Activated T-cell treated with anti-CD3 and anti-CD28 coated beads, Interleukin-2, amount 50 U/mL, for 72 hours (primary cell): ENCODE measurements at places on chromosomes 13 and 19. TPM values are rescaled to one million over a fixed set of nuclear protein-coding genes. Genes with fewer than 3 reads are reported as not detected.

The DDX39A gene
- 236 TPM for total RNA-seq

The SLC1A6 gene
- total RNA-seq, result not detected

The APOC1 gene
- total RNA-seq, result not detected

The ZNF681 gene
- 4.7 TPM for total RNA-seq

The KIR2DL4 gene
- total RNA-seq, result 0.63 TPM

The ZNF69 gene
- total RNA-seq, result 2.6 TPM

The MADCAM1 gene
- 0.31 TPM for total RNA-seq

The TLE2 gene
- 16.5 TPM for total RNA-seq

DNA sequence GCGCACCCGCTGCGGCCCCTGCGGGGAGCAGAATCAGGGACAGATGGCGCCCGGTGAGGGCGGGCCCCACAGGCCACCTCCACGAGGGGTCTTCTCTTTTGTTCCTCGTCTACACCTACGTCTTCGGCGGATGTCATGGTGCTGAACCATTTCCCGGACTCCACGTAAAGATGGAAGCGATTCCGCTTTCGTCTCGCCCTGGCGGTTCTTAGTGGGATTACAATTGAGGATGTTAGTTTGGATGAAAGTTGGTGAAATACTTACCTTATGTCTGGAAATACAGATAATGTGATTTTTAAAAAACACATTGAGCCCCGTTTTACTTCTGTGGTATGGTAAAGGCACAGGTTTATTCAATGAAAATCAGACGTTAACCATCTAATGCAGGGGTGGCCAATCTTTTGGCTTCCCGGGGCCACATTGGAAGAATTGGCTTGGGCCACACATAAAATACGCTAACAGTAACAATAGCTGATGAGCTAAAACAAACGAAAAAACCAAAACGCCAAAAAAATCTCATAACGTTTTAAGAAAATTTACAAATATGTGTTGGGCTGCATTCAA lies 1.4 kb upstream of the ZMYM5 start:
- no peaks in the 10 kb centered on the region for H3K27me3 ChIP-seq
- DNase-seq, result peak; percentile 75
- peak overlapping the region; percentile 92 for H3K4me3 ChIP-seq
- H3K36me3 ChIP-seq, result peaks cover 4% of the 10 kb centered on the region
- peak overlapping the region; percentile 86 for H3K27ac ChIP-seq
- H3K4me1 ChIP-seq, result peaks cover 28% of the 10 kb centered on the region

- no peaks in the 10 kb centered on the region for H3K4me1 ChIP-seq
- no peaks in the 10 kb centered on the region for H3K27me3 ChIP-seq
- H3K4me3 ChIP-seq, result no peak overlapping the region
- H3K27ac ChIP-seq, result no peak overlapping the region
- no peaks in the 10 kb centered on the region for H3K36me3 ChIP-seq
Observed at GRCh38 chr19:38173291-38174041, 50.6 kb downstream of the DPF1 start.

DNA sequence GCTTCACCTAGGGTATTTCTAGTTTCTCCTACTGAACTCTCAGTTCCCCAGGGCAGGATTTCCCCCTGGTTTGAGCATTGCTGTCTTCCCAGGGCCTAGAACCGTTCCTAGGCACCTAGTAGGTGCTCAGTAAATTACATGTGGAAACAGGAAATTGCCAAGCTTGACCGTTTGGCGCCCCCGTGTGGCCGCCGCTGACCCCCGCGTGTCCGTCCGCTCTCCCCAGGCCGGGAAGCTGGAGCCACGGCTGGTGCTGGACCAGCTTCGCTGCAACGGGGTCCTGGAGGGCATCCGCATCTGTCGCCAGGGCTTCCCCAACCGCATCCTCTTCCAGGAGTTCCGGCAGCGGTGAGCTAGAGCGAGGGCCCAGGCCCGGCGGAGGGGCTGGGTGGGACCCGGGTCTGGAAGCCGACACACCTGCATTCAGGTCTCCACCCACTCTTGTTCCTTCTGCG lies 55.5 kb downstream of the MYH14 start:
- peak; percentile 26 for DNase-seq
- no peak overlapping the region for H3K4me3 ChIP-seq
- no peak overlapping the region for H3K27ac ChIP-seq

DNA sequence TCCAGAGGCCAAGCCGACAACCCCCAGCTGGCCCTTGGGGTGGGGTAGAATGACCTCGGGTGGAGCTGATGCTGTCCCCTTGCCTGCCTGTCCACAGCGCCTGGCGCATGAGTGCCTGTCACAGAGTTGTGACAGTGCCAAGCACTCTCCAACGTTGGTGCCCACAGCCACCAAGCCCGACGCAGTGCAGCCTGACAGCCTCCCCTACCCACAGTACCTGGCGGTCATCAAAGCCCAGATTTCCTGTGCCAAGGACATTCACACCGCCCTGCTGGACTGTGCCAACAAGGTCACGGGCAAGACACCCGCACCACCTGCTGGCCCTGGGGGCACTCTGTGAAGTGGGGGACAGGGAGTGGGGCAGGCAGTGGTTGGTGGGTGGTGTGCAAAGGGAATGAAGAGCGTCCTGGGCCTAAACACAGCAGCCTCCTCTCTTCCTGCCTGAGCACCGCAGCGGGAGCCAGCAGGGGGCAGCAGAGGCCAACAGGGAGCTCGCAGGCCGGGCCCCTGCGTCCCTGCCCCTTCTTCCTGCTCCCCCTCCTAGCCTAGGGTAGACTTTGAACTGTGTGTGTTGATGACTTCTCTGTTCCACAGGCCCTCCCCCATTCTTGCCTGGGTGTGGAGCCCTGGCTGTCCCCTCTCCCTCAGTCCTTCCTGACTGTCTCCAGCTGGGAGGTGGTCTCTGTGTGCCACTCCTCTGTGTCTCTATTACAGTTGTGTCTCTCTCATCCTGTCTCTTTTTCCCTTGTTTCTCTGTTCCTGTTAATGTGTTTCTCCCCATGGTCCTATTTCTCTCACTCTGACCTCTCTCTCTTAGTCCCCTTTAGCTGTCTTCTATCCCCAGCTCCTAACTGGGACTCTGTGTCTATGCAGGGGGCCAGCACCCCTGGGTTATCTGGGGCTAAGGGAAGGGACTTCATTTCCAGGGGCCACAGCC lies 6.5 kb downstream of the MED29 start:
- H3K36me3 ChIP-seq, result peaks cover 11% of the 10 kb centered on the region
- H3K4me1 ChIP-seq, result peaks cover 79% of the 10 kb centered on the region
- peak; percentile 97 for DNase-seq
- H3K27ac ChIP-seq, result peak overlapping the region; percentile 53
- H3K4me3 ChIP-seq, result peak overlapping the region; percentile 45
- no peaks in the 10 kb centered on the region for H3K27me3 ChIP-seq

DNA sequence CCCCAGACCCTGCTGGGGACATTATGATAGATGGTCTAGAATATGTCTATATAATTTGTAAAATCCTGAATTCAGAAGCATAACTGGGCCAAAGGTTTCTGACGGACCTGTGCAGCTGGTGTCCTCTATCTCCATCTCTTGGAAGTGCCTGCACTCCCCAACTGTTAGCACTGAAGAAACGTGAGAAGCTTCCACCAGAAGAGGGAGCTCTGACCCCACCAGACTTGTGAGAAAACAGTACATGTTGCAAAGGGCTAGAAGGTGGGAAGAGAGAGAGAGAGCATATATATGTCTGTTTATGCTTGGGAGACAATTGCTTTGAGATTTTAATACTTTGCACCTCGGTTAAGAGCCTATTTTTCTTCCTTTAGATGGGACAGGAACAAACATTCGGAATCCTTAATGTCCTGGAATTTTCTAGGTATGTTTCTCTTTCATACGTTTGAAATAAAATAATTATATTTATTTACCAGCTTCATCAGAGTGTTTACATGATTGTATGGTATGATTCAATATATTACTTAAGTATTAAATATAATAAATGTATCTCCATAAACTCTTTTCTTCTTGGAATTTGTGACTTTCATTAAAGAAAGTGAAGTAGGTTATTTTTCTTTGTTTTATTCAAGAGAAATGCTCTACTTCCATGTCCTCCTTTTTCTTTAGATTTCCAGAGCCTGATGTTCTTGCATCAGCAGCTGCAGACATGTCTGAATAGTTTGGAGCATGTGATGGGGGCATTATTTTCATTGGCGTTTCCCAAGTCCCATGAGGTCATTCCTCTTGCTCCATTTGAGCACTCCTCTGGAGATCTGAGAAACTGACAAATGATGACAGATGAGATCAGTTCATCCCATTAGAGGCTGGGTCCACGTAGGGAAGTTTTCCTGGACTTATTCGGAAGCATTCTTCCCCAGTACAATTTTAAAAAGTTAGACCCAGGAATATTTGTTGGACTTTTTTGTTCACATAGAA lies 202.9 kb downstream of the ATP8A2 start:
- H3K4me1 ChIP-seq, result no peaks in the 10 kb centered on the region
- H3K27ac ChIP-seq, result no peak overlapping the region
- H3K27me3 ChIP-seq, result peaks cover 43% of the 10 kb centered on the region

- peaks cover 2% of the 10 kb centered on the region for H3K36me3 ChIP-seq
- DNase-seq, result no peak
- peak overlapping the region; percentile 94 for H3K27ac ChIP-seq
- H3K4me1 ChIP-seq, result peaks cover 57% of the 10 kb centered on the region
- H3K27me3 ChIP-seq, result no peaks in the 10 kb centered on the region
- H3K4me3 ChIP-seq, result peak overlapping the region; percentile 91
Observed at GRCh38 chr19:42242069-42242511, 312 bp downstream of the GSK3A start.

- no peaks in the 10 kb centered on the region for H3K4me1 ChIP-seq
- H3K27ac ChIP-seq, result no peak overlapping the region
- H3K4me3 ChIP-seq, result no peak overlapping the region
- H3K27me3 ChIP-seq, result no peaks in the 10 kb centered on the region
Observed at GRCh38 chr13:71621174-71622124, 245.6 kb downstream of the DACH1 start.

GRCh38 chr13:101019126-101019525 lies 344.5 kb upstream of the TMTC4 start:
- DNase-seq, result no peak
- no peaks in the 10 kb centered on the region for H3K4me1 ChIP-seq
- H3K36me3 ChIP-seq, result no peaks in the 10 kb centered on the region
- H3K27ac ChIP-seq, result no peak overlapping the region
- no peak overlapping the region for H3K4me3 ChIP-seq

- DNase-seq, result peak; percentile 39
- H3K27me3 ChIP-seq, result no peaks in the 10 kb centered on the region
- H3K27ac ChIP-seq, result peak overlapping the region; percentile 99
- peaks cover 39% of the 10 kb centered on the region for H3K36me3 ChIP-seq
Observed at GRCh38 chr19:16077984-16078758, 1.9 kb downstream of the TPM4 start.

DNA sequence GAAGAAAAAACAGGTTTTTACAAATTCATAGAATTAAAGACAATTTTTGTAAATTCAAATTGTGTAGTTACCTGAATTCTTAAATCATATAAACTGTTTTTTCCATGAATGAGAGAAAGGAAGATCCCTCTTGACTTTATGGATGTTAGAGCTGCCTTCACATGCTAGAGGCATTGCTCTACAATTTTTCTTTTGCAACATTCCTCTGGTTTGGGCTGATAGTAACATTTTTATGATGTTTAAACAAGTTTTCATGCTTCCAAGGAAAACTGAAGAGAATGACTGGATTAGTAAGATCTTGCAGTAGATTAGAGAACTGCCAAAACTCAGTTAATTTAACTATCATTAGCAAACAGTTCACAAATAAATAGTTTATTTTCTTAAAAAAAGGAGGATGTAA lies 250.6 kb downstream of the GPC6 start:
- no peak overlapping the region for H3K4me3 ChIP-seq
- H3K27me3 ChIP-seq, result no peaks in the 10 kb centered on the region
- H3K36me3 ChIP-seq, result no peaks in the 10 kb centered on the region
- no peak overlapping the region for H3K27ac ChIP-seq
- no peak for DNase-seq

GRCh38 chr13:40149611-40150274 lies 494.3 kb downstream of the COG6 start:
- peaks cover 81% of the 10 kb centered on the region for H3K4me1 ChIP-seq
- DNase-seq, result no peak
- H3K27ac ChIP-seq, result no peak overlapping the region
- H3K4me3 ChIP-seq, result no peak overlapping the region
- peaks cover 3% of the 10 kb centered on the region for H3K36me3 ChIP-seq

DNA sequence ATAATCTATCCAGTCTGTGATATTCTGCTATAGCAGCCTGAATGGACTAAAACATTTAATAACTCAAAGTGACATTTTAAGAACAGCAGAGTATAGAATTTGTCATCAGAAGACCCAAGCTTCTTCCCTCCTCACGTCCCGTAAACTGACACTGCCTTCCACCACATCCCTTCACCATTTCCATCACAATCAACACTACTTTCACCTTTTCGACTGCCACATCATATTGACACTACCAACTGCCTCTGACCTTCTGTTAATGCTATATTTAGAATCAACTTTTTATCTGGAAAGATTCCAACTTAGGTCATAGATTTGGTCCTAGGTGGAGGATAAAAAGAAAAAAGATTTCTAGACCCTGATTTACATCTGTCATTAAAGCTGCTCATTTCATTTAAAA lies 39.6 kb downstream of the STOML3 start:
- H3K27me3 ChIP-seq, result peaks cover 31% of the 10 kb centered on the region
- H3K27ac ChIP-seq, result no peak overlapping the region
- no peak overlapping the region for H3K4me3 ChIP-seq
- no peak for DNase-seq

GRCh38 chr13:70424428-70424827 lies 316.2 kb upstream of the KLHL1 start:
- no peaks in the 10 kb centered on the region for H3K36me3 ChIP-seq
- no peak overlapping the region for H3K27ac ChIP-seq
- no peak for DNase-seq
- H3K27me3 ChIP-seq, result no peaks in the 10 kb centered on the region
- H3K4me1 ChIP-seq, result no peaks in the 10 kb centered on the region

DNA sequence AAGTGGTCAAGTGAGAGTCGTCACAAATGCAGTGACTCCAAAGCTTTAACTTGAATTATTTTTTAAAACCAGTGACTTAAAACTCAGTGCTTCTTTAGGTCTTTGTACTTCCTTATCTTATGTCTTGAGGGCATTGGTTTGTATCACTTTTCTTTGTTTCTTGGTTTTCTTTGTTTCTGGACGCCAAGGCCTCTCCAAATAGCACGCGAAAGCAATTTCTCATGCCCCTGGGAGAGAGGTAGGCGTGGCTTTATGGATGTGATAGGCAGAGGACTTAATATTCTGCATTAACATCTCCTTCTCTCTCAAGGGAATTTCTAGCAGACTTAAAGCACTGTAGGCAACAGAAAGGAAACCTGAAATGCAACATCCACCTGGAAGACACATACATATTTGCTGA lies 20.6 kb downstream of the UBE2L5 start:
- H3K4me3 ChIP-seq, result no peak overlapping the region
- H3K27me3 ChIP-seq, result peaks cover 19% of the 10 kb centered on the region
- peaks cover 24% of the 10 kb centered on the region for H3K4me1 ChIP-seq
- no peak overlapping the region for H3K27ac ChIP-seq
- no peaks in the 10 kb centered on the region for H3K36me3 ChIP-seq

DNA sequence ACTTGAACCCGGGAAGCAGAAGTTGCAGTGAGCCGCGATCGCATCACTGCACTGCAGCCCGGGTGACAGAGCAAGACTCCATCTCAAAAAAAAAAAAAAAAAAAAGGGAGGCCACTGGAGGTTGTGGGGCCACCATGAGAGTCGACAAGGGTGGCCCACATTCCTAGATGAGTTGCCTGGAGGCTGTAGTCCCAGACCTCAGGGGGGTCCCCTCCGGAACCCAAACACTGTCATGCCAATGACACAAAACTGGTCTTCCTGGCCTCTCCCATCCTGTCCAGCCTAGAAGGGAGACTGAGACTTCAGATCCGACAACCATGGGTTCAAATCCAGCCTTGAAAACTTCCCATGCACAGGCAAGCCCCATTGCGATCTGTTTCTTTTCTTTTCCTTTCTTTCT lies 14.7 kb downstream of the SPC24 start:
- no peak for DNase-seq
- H3K27ac ChIP-seq, result no peak overlapping the region
- no peaks in the 10 kb centered on the region for H3K27me3 ChIP-seq

GRCh38 chr13:32246468-32246867 lies 68.7 kb downstream of the ZAR1L start:
- no peaks in the 10 kb centered on the region for H3K36me3 ChIP-seq
- peak overlapping the region; percentile 23 for H3K27ac ChIP-seq
- DNase-seq, result peak; percentile 49
